ENCODE measurements at places on chromosomes 11 and 22.

DNA sequence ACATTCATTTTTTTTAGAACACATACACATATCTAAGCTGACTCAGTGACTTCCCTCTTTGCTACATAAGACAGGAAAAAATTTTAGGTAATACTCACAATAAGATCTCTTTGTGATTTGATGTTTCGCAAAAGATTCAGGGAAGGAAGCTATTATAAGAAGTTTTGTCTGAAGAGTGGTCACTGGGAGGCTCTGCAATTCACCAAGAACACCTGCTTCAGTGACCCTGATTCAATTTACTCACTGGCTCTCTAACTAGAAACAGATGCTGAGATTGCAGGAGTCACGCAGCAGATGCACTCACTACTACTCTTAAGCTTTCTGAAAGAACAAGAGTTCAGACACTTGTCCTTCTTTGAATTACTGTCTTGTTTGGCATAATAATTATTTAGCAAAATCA, 193.6 kb upstream of the DDI1 start:
- DNase-seq: no peak

DNA sequence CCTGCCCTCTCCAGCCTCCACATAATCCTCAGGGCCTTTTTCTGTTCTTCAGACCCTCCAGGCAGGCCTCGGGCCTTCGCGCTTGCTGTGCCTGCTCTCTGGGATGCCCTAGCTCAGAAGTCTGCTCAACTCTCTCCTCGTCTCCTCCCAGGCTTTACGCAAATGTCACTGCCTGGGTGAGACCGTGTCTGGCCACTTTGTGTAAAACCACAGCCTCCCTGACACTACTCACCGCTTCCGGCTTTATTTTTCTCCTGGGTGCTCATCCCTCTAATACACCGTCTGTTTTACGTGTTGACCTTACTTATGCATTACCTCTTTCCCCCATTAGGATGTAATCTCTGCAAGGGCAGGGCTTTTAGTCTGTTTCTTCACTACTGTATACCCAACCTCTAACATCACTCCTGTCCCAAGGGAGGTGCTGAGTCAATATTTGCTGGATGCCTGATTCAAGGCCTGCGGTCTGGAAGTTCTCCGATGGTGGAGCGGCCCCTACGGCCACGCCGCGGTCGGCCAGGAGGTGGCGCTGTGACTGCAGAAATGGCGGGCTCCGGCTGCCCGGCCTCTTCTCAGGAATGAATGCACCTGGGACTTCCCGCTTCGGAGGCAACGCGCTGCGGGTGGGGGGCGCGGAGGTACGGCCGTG, 58.2 kb upstream of the THY1 start:
- peak; percentile 90 for DNase-seq

DNA sequence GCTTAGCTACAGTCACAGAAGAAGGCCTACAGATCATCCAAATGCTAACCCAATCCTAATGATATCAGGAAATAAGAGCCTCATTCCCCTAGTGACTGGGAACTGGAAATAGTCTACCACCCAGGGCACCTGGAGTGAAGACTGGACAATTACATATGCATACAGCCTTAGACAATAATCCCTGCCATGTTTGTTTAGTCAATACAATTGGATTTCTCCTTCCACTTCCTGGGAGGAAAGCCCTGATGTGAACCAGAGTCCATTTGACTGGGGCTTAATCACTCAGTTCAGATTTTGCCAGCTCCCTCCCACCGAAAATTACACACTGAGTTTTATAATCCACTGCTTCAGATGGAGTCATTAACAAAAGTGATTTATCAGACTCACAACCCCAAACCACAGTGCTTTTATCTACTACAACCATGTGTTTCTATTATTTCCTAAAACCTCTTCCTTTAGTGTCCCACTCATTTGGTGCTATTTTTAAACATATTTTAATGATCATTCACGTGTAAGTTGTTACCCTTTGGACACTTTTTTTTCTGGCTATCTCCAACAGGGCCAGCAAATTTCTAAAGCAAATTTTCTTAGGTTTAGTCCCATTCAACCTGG, 29.9 kb downstream of the CWF19L2 start:
- DNase-seq: no peak

GRCh38 chr11:123976770-123977560, 616 bp downstream of the OR10S1 start:
- DNase-seq: no peak

GRCh38 chr11:1410366-1411291, 20.9 kb downstream of the BRSK2 start:
- DNase-seq: no peak

GRCh38 chr11:47083913-47084312, 92.8 kb downstream of the ARFGAP2 start:
- no peak for DNase-seq
